ENCODE measurements at places on chromosomes 2 and 18. TPM values are rescaled to one million over a fixed set of nuclear protein-coding genes. Genes with fewer than 3 reads are reported as not detected.

NYAP2 gene
- not detected for total RNA-seq

SCN7A gene
- 0.19 TPM for total RNA-seq

HOXD3 gene
- total RNA-seq: not detected

ZRANB3 gene
- 19.3 TPM for total RNA-seq

HOXD13 gene
- not detected for total RNA-seq

CPLX4 gene
- total RNA-seq: not detected

LRRC30 gene
- not detected for total RNA-seq

BOK gene
- total RNA-seq: 33.7 TPM

PAPOLG gene
- total RNA-seq: 21.5 TPM

FAM110C gene
- 13.2 TPM for total RNA-seq

DSG1 gene
- not detected for total RNA-seq

GRCh38 chr2:181463588-181463987, 6.4 kb downstream of the ITGA4 start:
- no peak for DNase-seq

GRCh38 chr2:240240017-240240734, 99.7 kb upstream of the OTOS start:
- DNase-seq: no peak

DNA sequence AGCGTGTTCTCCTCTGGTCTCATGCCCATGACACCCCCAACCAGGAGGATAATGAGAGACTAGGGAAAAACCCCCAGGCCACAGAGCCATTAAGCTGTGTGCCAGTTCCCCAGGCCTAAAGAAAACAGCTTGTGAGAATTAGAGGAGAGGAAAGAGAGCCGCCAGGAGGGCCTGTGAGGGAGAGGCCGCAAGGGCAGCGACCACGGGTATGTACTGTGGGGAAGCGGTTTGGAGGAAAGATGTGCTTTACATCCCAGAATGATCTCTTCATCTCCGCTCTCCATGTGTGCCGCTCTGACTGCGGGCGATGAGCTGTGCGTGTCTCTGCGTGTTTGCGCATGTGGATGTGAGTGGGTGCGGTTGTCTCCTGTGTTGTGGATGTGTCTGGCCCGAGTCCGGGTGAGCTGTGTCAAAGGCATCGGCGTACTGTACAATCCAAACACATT, 82.9 kb downstream of the DYSF start:
- DNase-seq: no peak

- no peak for DNase-seq
These were observed 71.7 kb downstream of the LONRF2 start for GRCh38 chr2:100250645-100251044.

DNA sequence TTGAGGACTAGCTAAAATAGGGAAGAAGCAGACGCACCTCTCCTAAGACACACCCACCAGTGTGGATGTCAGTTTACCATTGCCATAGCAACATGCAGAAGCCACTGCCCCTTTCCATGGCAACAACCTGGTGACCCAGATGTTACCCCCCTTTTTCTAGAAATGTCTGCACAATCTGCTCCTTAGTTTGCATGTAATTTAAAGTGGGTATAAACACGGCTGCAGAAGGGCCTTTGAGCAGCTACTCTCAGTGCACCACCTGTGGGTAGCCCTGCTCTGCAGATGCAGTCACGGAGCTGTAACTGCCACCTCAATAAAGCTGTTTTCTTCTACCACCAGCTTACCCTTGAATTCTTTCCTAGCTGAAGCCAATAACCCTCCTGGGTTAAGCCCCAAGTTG, 87.1 kb downstream of the FBXO15 start:
- DNase-seq: no peak

GRCh38 chr18:10852385-10853303, 296.7 kb downstream of the PIEZO2 start:
- no peak for DNase-seq

GRCh38 chr2:233072838-233073237, 12.7 kb downstream of the INPP5D start:
- no peak for DNase-seq

GRCh38 chr2:8367833-8368232, 314.0 kb upstream of the ID2 start:
- DNase-seq: no peak

DNA sequence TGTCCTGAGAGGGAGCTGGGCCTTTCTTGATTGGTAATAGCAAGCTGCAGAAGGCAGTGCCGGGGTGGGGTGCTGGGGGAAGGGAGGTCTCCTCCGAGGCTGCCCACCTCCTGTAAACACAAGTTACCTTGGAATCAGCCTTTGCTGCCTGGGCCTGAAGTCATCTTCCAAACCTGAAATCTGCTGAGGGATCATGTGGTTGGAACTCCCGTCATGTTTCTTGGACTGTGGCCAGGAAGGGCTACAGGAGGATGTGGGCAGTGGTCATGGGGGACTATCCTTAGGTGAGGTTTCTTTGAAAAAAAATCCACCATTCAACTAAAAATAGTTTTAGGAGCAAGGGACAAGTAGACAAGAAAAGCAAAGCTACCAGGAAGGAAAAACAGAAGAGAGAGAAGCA, 74.2 kb downstream of the CDK15 start:
- no peak for DNase-seq

DNA sequence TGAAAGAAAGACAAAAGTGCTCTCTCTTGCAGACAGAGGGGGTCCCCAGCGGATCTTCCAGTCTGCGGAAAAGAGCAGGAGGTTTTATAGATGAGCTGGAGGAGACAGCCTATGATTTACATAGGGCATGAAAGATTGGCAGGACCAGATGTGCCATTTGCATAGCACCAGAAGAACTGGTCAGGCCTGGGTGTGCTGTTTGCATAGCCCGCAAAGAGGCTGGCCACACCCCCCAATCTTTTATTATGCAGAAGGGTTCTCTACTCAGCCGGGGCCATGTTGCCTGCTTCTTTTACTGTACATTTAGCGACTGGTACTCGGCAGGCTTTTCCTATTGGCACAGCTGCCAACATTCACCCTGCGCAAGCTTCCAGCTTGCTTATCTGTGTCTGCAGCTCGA, 317.6 kb downstream of the GALR1 start:
- DNase-seq: no peak

DNA sequence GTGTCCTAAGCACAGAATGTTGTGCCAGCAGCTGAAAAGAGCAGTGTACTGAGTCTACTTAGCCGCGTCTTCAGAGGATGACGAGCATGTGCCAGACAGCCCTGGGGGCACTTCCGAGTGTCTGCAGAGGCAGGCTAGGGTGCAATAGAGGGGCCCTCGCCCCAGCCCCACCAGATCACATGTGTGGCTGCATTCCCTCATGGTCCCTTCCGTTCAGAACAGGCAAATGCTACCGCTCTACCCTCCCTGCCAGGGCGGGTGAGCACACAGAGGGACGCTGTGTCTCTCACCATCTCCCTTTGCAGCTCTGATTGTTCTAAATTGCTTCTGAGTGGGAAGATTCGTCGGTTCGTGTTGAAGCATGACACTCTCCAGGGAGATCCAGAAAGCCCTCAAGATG, 212.2 kb upstream of the RAB12 start:
- DNase-seq: no peak

DNA sequence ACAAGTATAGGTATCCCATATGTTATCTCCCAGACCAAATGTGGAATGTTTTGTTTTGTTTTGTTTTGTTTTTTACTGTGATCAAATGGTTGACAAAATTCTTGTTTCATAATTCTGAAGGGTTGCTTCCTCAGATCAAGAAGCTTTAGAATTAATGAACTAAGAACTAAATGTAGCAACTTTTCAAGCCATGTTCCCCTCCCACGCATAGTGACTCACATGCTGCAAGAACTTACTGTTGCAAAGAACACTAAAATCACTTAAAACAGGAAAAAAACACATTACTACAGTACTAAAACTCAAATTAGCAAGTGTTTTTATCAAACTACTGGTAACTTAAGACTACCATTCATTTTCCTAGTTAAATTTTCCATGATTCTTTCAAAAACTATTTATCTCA, 30.6 kb downstream of the HNRNPLL start:
- DNase-seq: no peak

DNA sequence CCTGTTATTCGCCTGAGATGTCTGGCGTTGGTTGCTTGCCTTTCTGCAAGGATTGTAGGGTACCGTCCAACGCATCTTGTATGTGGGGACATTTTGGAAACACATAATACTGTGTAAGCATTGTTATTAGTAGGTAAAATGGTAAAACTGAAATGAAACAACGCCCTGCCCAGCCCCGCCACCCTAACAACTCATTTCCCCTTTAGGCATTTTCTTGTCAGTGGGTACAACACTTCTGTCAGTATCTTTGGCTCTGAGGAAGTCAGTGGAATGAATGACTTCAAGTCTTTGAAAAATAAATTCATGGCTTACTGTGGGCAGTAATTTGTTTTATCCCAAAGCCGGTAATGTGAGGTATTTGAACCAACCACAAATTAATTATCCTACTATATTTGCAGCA, 86.0 kb downstream of the FMNL2 start:
- no peak for DNase-seq

GRCh38 chr18:75638776-75639471, 211.4 kb upstream of the SMIM21 start:
- peak; percentile 21 for DNase-seq

GRCh38 chr18:37188016-37188791, 359.3 kb downstream of the KIAA1328 start:
- DNase-seq: no peak

- peak; percentile 24 for DNase-seq
These were observed 42.5 kb downstream of the MYO7B start for GRCh38 chr2:127577973-127578372.

- no peak for DNase-seq
These were observed 49.9 kb downstream of the KCNIP3 start for GRCh38 chr2:95346738-95347671.

- no peak for DNase-seq
These were observed 19.4 kb downstream of the TTC27 start for GRCh38 chr2:32647180-32647651.

GRCh38 chr2:120455390-120455789, 109.5 kb downstream of the INHBB start:
- DNase-seq: no peak

All from H1 (cell line).